ENCODE measurements at places on chromosomes 3 and 15. TPM values are rescaled to one million over a fixed set of nuclear protein-coding genes. Genes with fewer than 3 reads are reported as not detected.

CAV3 gene
- total RNA-seq = not detected

DBR1 gene
- total RNA-seq = 22.9 TPM

SAMMSON gene
- total RNA-seq = 0.48 TPM

ANKUB1 gene
- total RNA-seq = not detected

ANKRD34C gene
- not detected for total RNA-seq

GOLGA8S gene
- total RNA-seq = 0.48 TPM

TRIM42 gene
- not detected for total RNA-seq

EIF4E3 gene
- total RNA-seq = 1.6 TPM

ITGB5 gene
- total RNA-seq = 287 TPM

GRCh38 chr15:78599189-78599588 is 21.6 kb downstream of the CHRNA3 start:
- DNase-seq = no peak

DNA sequence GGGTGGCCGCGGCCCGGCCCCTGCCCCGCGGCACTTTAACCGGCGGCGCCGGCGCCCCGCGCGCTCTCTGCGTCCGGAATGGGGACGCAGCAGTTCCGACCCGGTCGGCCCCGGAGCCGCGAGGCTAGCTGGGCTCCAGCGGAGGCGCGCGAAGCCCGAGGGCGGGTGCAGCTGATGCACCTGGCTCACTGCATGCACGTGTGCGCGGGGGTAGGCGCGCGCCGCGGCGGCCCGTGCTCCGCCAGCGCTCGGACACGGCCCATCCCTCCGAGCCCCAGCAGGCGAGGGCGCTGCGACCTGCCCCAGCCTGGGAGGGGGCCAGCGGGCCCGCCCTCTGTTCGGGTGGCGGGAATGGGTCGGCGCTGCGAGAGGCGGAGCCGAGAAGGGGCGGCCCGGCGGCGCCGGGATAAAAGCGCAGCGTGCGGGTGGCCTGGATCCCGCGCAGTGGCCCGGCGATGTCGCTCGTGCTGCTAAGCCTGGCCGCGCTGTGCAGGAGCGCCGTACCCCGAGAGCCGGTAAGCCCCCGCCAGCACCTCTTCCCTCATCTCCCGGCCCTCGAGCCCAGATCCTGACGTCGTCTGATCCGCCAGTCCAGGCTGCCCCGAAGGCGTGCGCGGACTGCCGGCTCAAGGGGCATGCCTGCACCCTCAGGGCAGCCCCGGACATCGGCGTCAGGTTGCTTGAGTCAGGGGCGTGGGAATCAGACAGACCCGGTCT is at the start of the genes CHDH and IL17RB:
Gene CHDH (minus strand): TSS at position 286 of the 717 bp plus-strand sequence. CDS start 22,411 bp downstream, outside the sequence.
Gene IL17RB (plus strand): TSS at position 435 of the 717 bp plus-strand sequence. CDS start 21 bp downstream, at position 456.
- DNase-seq = no peak

GRCh38 chr3:153192327-153192726 is 30.3 kb downstream of the RAP2B start:
- DNase-seq = no peak

DNA sequence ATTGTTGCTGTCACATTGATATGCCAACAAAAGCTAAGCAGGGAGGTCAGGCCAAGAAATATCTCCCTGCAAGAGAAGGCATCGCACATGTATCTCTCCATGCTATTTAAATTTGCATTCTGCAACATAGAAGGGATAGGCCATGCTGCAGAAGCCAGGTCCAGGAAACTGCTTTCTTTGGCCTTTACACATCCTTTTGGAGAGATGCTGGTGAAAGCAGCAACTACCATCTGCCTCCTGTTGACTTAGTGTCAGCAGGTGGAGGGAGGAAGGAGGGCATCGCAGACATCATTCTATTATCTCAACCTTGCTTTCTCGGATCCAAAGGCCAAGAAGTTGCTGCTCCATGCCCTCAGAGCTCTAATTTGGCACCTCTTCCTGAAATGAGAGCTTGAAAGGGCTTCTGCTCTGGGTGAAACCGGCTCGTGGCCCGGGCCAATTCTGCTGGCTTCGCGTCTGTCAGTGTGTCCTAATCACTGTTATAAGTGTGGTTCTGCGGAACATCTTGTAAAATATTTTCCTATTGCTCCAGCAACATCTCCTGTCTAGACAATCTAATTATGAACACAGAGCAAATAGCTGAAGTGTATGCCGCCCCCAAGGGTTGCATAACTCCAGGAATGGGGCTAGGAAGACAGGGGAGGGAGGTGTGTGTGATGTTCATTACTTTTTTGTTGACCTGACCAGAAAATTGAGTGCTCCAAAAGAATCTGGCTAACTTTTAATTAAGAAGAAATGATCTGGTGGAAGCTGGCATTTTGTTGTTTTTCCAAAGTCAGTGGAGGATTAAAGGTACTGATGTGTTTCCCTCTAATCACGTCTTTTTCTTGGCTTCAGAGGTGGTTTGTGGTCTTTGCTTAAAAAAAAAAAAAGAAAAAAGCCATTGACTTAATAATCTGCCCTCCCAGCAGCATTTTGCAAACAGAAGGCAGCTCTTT is 89.1 kb downstream of the TPRG1 start:
- DNase-seq = no peak

DNA sequence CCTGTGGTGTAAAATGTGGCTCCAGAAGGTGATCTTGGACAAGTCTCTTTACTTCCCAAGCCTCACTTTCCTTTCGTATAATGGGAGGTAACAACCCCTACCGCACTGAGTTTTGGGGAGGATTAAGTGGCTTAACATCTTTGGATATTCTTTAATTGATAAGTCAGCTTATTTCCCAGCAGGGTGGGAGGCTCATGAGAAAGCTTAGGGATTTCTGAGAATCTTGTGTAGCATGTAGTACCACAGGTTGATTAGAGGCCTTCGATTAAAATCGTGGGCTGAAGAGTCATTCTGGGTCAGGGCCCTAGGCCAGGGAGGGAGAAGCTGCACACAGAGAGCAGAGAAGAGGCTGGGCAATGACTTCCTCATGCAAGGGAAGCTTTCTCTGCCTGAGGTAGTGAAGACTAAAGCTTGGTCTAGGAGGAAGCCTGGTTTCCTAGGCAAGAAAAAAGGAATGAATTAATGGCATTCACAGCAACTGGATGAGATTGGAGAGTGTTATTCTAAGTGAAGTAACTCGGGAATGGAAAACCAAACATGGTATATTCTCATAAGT is 1.5 kb upstream of the NMNAT3 start:
- DNase-seq = no peak

DNA sequence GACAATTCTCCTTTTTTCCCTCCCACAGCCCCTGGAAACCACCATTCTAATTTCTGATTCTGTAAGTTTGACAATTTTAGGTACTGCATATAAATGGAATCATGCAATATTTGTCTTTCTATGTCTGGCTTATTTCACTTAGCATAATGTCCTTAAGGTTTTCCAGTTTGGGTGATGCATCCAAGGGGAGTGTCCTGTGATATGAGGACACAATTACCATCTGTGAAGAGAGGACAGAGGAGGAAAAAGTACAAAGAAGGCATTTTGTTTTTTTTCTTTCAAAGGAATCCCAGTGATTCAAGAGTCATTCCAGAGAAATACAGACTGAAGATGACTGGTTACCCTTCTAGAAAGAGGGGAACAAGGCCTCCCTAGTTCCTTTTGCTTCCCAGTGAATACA is 514.7 kb upstream of the TGFBR2 start:
- peak; percentile 42 for DNase-seq

- DNase-seq = peak; percentile 68
Observed at GRCh38 chr3:171842864-171843518, at the start of gene TMEM212. TSS of gene TMEM212 (plus strand) at chr3:171843349. CDS start at chr3:171843384, 35 bp downstream.

DNA sequence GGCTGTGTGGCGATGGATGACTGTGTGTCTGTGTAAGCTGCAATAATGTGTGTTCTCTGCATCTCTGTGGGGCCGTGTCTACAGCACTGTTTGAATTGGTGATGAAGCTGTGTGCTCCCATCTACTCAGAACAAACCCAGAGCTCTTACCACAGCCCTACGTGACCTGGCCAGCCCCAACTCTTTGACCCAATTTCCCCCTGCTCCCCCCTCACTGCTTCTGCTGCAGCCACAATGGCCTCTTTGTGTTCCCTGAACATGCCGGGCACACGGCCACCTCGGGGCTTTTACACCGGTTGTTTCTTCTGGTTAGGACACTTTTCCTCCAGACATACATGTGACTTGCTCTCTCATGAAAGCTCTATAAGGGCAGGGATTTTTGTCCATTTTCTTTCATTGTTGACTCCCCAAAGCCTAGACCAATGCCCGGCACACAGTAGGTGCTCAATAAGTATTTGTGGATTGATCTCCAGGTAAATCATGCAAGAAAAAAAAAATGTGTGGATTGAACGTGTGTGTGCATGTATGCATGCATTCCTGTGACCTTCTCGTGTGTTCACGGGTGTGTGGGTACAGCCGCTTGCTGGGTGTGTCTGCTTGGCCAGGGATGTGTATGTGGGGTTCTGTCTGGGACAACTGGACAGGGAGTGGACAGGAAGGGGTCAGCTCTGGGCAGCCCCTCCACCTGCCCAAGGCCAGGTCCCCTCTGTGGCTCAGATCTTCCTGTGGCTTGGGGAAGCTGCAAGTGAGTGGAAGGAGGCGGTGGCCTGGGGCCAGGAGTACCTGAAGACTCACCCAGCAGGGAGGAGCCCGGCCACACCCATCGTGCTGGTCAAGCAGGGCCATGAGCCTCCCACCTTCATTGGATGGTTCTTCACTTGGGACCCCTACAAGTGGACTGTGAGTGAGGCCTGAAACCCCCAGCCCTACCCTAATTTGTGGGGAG is 14.8 kb downstream of the VILL start:
- peak; percentile 30 for DNase-seq

DNA sequence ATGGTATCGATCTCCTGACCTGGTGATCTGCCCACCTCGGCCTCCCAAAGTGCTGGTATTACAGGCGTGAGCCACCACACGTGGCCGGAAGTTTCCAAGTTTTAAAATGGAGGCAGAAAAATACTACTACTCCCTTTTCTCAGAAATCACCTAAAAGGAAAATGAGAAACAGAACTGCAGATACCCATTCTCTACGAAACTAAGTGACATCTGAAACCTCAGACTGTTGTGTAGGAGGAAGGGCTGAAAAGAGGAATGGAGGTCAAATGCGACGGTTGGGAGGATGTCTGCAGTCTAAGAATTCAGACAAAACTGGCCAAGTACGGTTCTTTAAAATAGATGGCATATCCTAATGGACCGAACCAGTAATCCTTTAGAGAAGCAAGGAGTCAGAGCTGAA is 24.1 kb downstream of the WDR48 start:
- no peak for DNase-seq

GRCh38 chr15:68208636-68209240 is 3.6 kb upstream of the CALML4 start:
- no peak for DNase-seq

DNA sequence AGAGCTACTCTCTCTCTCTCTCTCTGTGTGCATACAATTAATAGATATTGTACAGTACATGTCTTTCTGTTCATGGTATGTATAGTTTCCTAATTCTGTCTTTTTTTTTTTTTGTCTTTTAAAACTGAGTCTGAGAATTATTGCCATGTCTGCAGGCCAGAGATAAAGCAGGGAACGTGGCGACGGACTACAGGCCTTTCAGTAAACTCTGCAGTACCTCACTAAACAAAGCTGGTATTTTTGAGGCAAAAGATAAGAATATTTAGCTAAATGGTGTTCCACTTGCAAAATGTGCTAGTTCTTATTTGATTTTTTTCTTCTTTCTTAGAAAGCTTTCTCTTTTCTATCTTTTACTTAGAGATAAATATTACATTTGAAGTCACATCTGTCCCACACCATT is 44.0 kb upstream of the EHHADH start:
- DNase-seq = no peak

All from RPMI7951 (cell line).